ENCODE measurements at places on chromosomes 1 and 21. TPM values are rescaled to one million over a fixed set of nuclear protein-coding genes. Genes with fewer than 3 reads are reported as not detected.

DNA sequence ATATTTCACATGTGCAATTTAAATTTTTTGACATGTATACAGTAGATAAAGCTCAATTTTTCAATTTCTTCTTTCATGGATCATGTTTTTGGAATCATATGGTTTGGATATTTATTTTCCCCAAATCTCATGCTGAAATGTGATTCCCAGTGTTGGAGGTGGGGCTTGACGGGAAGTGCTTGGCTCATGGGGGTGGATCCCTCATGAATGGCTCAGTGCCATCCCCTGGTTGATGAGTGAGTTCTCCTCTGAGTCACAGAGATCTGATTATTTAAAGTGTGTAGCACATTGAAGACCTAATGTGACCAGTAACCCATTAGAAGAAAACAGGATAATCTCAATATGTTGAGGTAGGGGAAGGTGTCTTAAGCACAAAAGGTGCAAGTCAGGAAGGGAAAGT is 9.1 kb upstream of the IFI16 start:
- peaks cover 3% of the 10 kb centered on the region for H3K4me1 ChIP-seq
- no peak overlapping the region for H3K27ac ChIP-seq
- no peak overlapping the region for H3K4me3 ChIP-seq
- H3K36me3 ChIP-seq, result no peaks in the 10 kb centered on the region
- no peaks in the 10 kb centered on the region for H3K27me3 ChIP-seq

- no peak overlapping the region for H3K4me3 ChIP-seq
- DNase-seq, result no peak
- H3K27me3 ChIP-seq, result no peaks in the 10 kb centered on the region
- H3K36me3 ChIP-seq, result no peaks in the 10 kb centered on the region
Measured at GRCh38 chr1:217364220-217364619, 266.7 kb downstream of the GPATCH2 start.

DNA sequence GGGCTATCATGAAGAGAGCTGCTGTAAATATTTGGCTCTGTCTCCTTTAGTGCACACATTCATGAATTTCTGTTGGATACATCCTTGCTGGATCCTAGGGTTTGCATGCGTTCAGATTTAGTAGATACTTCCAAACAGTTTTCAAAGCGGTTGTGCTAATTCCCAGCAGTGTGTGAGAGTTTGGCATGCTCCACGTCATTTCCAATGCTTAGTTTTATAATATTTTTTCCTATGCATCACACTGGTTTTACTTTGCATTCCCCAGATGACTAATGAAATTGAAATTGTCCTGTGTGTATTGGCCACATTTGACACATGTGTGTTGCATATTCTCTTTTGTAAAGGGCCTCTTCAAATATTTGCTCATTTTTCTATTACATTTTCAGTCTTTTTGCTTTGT is 18.5 kb upstream of the AADACL3 start:
- no peaks in the 10 kb centered on the region for H3K36me3 ChIP-seq
- no peaks in the 10 kb centered on the region for H3K4me1 ChIP-seq
- DNase-seq, result no peak
- H3K4me3 ChIP-seq, result no peak overlapping the region
- H3K27ac ChIP-seq, result no peak overlapping the region

DNA sequence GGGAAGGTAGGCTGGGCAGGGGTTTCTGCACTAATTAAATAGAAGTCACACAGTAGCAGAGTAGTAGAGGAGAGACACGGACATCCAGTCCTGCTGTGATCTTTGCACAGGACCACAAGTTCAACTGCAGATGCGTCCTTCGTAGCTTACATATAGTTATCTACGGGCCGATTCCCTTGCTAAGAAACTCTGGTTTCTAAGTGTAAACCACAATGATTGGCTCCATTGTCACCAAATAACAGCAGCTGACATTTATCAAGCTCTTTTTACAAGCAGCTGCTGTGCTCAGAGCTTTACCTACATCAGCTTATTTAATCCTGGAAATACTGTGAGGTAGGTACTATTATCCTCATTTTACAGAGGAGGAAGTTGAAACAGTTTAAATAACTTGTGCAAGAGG is 3.1 kb downstream of the SLC45A3 start:
- no peak overlapping the region for H3K4me3 ChIP-seq
- no peak for DNase-seq
- peaks cover 3% of the 10 kb centered on the region for H3K27me3 ChIP-seq
- peaks cover 12% of the 10 kb centered on the region for H3K4me1 ChIP-seq
- H3K36me3 ChIP-seq, result no peaks in the 10 kb centered on the region
- H3K27ac ChIP-seq, result no peak overlapping the region

The RYR2 gene
- total RNA-seq, result not detected

GRCh38 chr1:150876119-150876454 is 312 bp downstream of the ARNT start:
- peak overlapping the region; percentile 94 for H3K27ac ChIP-seq
- no peaks in the 10 kb centered on the region for H3K27me3 ChIP-seq

The ASTN1 gene
- under 0.01 TPM for total RNA-seq

The KRTAP10-4 gene
- total RNA-seq, result not detected

DNA sequence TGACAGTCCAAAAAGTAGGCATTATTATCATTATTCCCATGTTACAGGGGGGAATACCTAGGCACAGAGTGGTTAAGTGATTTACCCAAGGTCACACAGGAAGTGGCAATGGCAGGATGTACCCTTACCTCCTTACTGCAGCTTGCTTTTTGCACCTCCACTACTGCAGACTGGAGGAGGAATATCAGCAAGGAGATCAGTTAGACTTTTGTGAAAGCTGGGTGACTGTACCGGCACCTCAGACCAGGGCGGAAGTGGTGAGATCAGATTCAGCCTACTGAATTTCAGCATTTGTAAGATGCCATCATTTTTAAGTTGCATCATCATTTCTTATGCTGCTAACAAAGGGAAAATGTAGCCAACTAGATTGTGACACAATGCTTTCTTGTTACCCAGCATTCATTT is 4.5 kb downstream of the ADARB1 start:
- peak overlapping the region; percentile 57 for H3K27ac ChIP-seq
- DNase-seq, result peak; percentile 85
- no peaks in the 10 kb centered on the region for H3K27me3 ChIP-seq
- peaks cover 26% of the 10 kb centered on the region for H3K4me1 ChIP-seq
- peaks cover 23% of the 10 kb centered on the region for H3K36me3 ChIP-seq

The TNNI3K gene
- total RNA-seq, result 0.90 TPM

DNA sequence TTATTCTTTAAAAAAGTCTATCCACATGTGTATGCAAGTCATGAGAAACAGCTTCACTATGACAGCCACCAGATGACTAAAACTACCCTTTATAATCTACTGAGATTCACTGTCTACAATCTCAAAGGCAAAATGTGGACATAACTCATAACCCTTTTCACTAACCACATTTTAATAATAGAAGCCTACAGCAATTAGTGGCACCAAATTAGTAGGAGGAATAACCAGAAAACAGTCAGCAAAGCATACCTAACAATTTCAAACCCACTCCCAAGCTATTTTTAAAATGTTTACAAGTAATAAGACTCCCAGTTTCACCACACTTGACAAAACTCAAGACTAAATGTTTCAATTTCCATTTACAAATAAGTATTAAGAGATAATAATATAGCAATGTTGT is 442.9 kb downstream of the PTPRC start:
- H3K27ac ChIP-seq, result no peak overlapping the region
- H3K27me3 ChIP-seq, result no peaks in the 10 kb centered on the region
- DNase-seq, result no peak
- no peak overlapping the region for H3K4me3 ChIP-seq
- H3K4me1 ChIP-seq, result peaks cover 6% of the 10 kb centered on the region

The CFHR3 gene
- total RNA-seq, result not detected

GRCh38 chr1:211734359-211734758 is 58.9 kb upstream of the NEK2 start:
- peaks cover 6% of the 10 kb centered on the region for H3K4me1 ChIP-seq
- DNase-seq, result no peak
- no peaks in the 10 kb centered on the region for H3K36me3 ChIP-seq
